ENCODE measurements at places on chromosomes 12 and 14.

DNA sequence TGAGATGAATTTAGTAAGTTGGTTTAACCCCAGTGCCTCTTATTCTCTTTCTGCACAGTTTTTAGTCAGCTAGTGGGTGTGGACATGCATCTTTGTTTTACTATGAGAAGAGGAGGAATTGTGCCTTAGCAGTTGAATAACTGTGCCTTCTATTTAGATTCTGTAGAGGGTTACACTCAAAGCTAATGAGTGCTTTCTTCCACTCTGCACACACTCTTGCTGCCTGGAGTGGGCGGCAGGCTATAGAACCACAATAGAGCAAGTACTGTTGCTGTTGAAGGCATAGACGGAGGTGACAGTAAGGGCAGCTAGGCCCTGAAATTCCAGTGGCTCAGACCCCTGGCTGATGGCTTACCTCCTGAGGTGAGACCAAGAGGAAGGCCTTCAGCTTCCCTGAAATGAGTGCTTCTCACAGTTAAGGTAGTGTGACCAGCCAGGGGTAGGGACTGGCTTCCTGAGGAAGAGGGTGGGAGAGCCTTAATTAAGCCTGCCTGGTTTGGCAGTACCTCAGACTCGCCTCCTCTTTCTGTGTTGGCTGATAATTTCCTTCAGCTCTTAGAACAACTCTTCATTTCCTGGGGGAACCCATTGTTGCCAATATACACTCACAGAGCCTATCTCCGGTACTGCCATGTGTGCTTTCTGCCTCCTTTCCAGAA lies 24.7 kb downstream of the SUSD6 start:
- no peak for DNase-seq

GRCh38 chr14:85085981-85086380 lies 444.0 kb upstream of the FLRT2 start:
- DNase-seq: no peak

GRCh38 chr12:109880938-109881337 lies 597 bp upstream of the GLTP start:
- DNase-seq: peak; percentile 39

DNA sequence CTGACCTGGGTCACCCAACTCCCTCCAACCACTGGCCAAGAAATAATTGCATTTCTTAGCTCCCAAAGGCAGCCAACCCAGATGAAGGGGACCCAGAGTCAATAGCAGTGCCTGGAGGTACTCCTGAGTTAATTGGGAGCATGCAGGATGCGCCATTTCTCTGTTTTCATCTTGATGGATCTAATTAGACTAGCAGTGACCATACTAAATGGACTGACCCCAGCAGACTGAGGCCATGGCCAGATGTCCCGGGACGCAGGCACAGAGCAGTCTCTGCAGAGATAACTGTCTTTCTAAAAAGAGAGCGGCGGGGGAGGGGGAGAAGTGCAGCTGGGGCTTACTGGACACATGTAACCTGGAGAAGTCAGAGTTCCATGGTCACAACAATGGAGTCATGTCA lies 53.2 kb upstream of the CMKLR1 start:
- no peak for DNase-seq

DNA sequence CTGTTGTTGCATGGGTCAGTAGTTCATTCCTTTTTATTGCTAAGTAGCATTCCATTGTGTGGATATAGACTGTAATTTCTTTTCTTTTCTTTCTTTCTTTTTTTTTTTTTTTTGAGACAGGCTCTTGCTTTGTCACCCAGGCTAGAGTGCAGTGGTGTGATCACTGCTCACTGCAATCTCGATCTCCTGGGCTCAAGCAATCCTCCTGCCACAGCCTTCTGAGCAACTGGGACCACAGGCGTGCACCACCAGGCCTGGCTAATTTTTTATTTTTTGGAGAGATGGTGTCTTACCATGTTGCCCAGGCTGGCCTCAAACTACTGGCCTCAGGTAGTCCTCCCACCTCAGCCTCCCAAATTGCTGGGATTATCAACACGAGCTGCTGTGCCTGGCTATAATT lies 5.2 kb downstream of the ATP6V0A2 start:
- DNase-seq: no peak

DNA sequence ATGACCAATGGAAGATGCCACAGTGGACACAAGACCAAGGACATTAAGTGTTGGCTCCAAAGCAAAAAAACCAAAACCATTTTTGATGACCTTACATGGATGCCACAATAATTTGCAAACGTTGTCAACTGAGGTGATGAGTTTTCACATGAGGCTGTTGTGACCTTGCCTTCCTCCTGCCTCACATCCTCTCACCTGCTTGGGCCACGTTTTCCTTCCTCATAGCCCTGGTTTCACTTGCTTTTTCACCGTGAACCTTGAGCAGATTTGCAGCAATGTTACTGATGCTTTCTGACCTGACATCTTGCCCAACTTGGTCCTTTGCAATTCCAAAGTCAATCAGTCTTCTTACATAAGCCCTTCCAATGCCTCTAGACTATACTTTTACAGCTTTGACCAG lies 3.7 kb downstream of the KRT6B start:
- DNase-seq: no peak
